EL (cell line): ENCODE measurements at places on chromosomes 6 and 20.

- no peak for DNase-seq
Measured at GRCh38 chr6:43784049-43784855, 14.2 kb downstream of the VEGFA start.

DNA sequence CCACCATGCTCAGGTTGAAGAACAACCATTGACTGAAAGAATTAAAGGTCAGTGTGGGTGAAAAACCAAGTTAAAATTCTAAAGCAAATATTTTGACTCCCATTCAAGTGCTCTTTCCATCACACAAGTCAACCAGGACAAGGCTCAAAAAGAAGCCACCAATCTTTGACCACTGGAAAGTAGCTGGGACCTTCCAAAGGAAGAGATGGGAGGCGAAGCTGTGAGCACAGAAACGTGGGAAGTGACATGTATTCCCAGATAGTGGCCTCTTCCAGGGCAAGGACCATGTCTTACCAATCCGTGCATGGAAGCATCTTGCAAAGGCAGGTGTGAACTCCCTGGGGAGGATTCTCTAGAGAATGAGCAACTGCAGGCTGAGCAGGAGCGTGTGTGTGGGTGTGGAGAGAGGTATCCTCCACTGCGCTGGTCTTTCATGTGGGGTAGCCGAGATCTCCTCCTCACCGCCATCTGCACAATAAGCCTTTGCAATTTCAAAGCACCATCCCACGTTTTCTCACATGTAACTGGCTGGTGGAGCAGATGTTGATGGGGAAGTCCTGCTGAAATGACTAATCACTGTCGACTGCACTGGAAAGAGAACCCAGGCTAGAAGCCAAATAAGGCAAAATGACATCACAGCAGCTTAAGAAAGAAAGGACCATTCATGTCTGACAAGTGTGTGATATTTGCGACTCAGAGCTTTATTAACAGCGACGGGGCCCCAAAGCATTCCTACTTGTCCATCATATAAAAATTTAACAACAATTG is 189.4 kb upstream of the RREB1 start:
- DNase-seq = peak; percentile 53

DNA sequence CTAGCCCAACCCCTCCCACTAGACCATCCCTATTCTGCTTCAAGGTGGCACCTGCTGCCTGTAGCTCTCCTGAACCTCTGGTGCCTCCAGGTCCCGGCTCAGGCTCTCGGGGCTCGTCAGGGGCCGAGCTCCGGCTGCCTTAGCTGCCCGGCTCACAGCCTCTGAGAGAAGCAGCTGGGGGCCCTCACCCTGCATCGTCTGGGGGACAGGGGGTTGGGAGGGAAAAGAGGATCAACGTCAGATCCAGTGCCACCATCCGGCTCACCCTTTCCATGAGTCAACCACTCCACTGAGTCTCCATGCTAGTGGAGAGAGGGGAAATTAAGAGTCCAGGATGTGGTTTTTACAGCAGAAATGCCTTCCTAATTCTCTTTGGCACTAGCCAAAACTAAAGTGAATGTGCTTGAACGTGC is 13.0 kb downstream of the BAG6 start:
- peak; percentile 75 for DNase-seq

DNA sequence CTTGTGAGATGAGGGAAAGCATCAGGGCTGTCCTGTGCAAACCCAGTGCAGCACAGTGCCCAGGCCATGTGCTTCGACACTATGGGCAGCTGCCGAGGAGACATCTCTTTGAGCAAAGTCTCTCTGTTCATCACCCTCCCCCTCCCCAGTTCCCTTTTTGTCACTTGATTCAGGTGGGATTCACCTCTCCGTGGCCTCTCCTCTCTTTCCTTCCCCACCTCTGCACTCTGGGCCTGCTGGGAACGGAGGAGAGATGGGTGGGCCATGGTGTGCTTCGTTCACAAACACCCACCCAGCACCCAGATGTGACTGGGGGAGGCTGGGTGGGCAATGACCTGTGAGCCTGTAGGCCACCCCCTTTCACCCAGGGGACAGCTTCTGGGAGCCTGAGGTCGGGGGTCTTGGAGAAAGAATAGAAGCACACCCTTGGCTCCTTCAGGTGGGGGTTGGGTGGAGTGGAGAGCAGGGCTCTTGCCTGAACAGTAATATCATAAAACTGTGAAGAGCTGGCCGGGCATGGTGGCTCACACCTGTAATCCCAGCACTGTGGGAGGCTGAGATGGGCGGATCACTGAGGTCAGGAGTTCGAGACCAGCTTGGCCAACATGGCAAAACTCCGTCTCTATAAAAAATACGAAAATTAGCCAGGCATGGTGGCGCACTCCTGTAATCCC is 33.5 kb upstream of the DLGAP4 start:
- DNase-seq = no peak

GRCh38 chr6:111553580-111553979 is 52.1 kb downstream of the TRAF3IP2 start:
- no peak for DNase-seq

DNA sequence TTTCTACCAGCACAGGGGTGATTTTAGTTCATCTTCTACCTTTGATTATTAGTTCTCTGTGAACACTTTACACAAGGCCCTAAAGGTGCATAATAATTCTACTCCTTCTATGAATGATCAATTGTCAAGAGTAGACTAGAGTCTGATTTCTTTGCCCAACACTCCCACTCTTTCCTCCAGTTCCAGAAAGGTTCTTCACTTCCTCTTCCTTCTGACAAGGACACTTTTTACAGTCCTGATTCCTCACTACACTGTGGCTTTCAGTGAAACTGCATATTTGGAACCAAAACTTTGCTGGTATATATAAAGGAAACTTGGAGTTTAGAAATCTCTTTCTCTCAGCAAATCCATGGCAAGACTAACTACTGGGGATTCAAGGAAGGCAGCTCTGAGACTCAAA is 10.6 kb upstream of the RSPO3 start:
- no peak for DNase-seq

DNA sequence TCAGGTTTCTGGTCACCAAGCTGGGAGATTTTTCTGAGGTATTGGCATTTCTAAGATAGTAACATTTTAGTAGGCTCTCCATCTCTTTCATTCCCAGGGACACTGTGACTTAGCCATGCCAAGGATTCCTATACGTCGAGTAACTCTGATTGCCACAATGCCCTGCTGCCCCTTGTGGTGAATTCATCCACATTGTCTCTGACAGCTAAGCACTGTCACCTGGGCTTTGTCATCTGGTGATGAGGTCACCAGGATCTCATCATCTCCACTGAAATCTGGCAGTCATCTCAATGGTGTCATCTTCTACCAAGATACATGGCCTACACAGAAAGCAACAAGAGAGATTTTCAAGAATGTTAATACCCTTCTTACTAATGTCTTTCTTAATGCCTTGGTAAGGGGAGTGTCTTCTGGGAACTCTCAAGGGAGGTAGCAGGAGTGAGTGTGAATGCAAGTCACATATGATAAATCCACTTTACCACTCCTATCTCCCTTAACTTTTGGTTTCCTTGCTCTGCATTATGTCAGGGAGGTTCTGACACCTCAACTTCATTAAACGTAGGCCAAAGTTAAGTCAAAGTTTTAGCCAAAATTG is 246.7 kb downstream of the CD109 start:
- peak; percentile 85 for DNase-seq

GRCh38 chr20:24013953-24014352 is 25.4 kb upstream of the GGTLC1 start:
- no peak for DNase-seq

DNA sequence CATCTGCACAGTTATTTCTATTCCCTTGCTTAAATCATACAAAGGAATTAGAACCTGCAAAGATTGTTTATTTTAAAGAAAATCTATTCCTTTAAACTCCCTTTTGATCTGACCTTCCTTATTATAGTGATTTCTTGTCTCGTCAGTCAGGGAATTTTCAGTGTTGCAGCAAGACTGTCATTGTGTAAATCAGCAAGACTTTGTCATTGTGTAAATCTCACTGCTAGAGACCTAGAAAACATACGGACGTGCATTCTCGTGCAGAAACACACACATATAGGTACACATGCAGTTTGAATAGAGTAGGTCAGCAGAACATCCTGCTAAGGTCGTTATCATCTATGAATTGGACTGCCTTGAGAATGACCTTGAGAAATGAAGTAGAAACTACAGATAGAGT is 6.2 kb upstream of the SGK1 start:
- DNase-seq = no peak
